ENCODE measurements at places on chromosomes 11 and 22. TPM values are rescaled to one million over a fixed set of nuclear protein-coding genes. Genes with fewer than 3 reads are reported as not detected.

GRCh38 chr22:50398831-50399648, 55.9 kb downstream of the PPP6R2 start:
- no peak for DNase-seq

CBX7 gene
- 4.2 TPM for total RNA-seq

GRCh38 chr11:130122141-130122575, 37.4 kb upstream of the ST14 start:
- no peak for DNase-seq

DNA sequence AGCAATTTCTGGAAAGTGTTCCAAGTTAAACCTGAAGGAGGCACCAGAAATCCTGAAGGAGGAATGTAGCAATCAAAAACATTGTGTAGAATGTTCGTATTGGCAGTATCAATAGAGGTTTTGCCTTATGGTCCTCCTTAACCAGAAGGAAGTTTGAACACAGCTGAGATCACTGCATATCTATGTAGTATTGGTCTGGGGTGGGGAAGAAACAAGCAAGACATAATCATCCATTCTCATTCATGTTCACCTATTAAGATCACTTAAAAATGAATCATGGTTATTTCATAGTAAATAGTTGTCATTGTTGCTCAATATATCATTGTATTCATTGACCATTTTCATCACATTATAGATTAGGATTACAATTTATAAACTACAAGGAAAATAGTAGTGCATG, 160.5 kb downstream of the DDX10 start:
- DNase-seq: no peak

SAA4 gene
- total RNA-seq: not detected

DNA sequence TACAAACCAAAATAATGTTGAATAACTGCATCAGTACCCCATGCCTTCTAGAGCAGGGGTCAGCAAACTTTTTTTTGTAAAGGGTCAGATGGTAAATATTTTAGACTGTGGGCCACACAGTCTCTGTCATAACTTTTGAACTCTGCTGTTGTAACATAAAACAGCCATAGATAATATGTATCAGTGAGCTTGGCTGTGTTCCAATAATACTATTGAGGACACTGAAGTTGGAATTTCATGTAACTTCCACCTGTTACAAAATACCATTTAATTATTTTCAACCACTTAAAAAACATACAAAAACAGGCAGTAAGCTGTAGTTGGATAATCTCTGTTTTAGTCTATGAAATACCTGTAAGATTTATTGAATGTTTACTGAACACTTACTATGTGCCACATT, 55.2 kb downstream of the PICALM start:
- DNase-seq: no peak

GRCh38 chr11:71165771-71166170, 86.6 kb downstream of the SHANK2 start:
- no peak for DNase-seq

DNA sequence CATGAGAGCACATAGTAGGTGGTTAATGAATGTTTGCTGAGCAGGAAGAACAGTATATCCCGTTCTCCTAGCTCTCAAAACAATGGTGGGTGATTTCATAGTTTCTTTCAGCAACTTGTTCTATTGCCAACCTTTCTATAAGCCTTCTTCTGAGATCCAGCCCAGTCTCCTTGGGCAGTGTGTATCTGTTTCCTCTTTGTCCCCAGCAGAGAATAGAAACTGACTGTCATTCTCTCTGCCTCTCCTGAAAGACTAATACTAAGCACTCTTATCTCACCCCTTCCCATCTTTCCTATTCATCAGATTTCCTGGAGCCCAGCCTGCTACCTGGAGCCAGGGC, 272.9 kb downstream of the ST3GAL4 start:
- no peak for DNase-seq

DNA sequence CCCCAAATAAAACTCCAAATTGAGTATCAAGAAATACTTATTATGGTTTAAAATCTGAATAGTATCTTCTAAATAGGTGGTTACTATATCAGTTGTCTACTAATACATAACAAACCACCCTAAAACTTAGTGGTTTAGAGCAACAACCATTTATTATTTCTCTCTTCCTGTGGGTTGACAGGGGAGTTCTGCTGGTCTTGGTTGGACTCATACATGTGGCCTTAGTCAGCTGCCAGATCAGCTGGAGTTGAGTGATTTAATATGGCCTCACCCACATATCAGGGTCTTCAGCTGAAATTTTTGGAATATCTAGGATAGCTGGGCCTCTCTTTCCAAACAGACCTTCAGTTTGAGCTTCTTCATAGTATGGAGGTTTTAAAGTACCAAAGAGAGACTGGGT, 34.5 kb downstream of the C11orf65 start:
- no peak for DNase-seq

GRCh38 chr11:74487875-74488274, 5.6 kb downstream of the LIPT2 start:
- DNase-seq: peak; percentile 46

TREH gene
- total RNA-seq: not detected

FAM111B gene
- total RNA-seq: 35.0 TPM

DNA sequence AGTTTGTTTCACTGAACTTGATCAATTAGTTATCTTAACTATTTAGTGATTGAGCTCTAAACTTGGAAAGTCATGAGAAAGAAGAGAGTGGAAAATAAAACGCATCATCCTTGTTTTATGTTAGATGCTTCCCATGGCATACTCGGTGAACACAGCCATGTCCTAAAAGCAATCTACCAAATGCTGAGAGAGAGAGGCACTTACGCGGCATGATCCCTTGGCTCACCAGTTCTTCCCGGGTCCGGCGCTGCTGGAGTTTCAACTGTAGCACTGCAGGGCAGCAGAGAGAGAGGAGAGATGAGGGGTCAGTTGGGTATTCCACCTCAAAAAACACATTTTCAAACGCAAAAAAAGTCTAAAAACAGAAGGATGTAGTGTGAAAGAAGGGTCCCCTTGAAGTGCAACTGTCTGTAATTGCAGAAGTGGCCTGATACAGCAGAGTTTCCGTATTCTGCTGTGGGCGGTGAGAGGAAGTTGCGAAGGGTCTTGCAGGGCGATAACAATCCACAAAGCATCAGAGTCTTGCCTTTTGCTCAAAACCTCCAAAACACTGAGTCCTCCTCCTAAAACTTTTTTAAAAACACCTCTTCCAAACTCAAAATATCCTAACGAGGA, 92.7 kb downstream of the SGSM3 start:
- DNase-seq: no peak

Data from H9 (cell line).